ENCODE measurements at places on chromosomes 11 and 22.

DNA sequence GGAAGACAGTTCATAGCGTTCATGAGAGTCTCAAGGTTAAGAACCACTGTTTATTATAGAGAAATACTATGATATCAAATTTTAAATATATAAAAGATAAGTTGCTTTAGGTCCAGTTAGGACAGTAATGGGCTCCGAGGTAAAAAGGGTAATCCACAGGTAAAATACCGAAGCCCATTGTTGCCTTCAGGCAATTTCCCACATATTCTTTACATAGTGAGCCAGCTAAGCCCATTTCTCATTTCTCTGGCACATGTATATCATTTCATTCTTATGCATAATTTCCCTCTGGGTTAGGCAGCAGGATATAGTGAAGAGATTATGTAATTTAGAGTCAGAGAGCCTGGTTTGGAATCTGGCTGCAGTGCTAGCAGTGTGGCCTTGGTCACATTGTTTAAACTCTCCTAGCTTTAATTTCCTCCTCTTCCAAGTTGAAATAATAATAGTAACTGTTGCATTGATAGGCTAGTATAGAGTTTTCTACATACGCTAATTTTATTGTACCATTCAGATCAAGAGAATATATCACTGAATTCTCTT is 7.6 kb upstream of the POU2AF1 start:
- DNase-seq = no peak

GRCh38 chr11:72759468-72759985 is 7.3 kb upstream of the ARAP1 start:
- no peak for DNase-seq

DNA sequence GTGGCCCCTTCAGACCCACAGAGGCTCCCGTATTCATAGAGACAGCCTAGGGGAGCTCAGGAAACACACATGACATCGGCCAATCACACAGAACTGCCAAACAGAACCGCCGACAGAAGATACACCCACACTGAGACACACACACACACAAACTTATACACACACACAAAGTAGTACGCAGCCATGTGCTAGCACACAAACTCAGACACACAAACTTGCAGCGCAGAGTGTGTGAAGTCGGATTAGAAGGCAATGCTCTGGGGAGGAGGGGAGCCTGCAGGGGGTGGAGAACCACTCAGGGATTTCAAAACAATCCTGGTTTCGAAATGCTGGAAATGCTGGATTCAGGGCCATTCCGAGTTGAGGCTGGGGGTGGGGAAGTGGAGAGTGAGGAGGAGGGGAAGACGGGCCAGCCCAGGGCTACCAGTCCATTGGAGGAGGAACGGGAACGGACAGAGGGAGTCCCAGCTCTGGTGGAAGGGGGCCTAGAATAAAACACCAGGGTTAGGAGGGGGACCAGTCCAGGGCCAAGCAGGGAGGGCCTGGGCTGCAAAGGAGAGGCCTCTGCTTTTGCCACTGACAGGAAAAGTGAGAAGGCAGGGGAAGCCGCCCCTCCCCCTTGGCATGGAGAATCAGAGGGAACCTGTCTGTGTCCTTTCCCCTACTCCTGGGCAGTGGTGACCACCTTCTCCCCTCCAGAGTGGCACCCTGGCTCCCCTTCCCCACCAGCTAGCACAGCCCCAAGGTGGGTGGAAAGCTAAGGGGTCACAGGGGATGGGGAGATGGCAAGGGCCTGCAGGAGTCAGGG is 4.4 kb downstream of the BCL9L start:
- no peak for DNase-seq

DNA sequence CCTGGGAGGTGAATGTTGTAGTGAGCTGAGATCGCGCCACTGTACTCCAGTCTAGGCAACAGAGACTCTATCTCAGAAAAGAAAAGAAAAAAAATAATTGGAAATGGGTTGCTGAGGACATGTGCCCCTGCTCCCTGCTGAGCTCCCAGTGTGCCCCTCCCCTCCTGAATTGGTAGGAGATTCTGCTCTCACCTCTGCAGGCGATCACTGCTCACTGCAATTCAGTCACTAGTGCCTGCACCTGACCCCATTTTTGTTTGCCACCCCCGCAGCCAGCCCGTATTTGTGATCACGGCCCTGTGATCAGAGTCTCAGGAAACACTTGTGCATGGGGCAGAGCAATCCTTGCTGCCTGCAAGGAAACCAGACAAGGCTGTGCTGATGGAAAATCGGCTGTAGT is 16.3 kb upstream of the SEC14L3 start:
- DNase-seq = no peak

GRCh38 chr22:49929994-49930575 is 11.7 kb downstream of the CRELD2 start:
- DNase-seq = no peak

- peak; percentile 99 for DNase-seq
Measured at GRCh38 chr11:36455658-36456111, 54.4 kb downstream of the TRAF6 start.

All from AG04449 (cell line).